ENCODE measurements at places on chromosomes 16 and 17.

DNA sequence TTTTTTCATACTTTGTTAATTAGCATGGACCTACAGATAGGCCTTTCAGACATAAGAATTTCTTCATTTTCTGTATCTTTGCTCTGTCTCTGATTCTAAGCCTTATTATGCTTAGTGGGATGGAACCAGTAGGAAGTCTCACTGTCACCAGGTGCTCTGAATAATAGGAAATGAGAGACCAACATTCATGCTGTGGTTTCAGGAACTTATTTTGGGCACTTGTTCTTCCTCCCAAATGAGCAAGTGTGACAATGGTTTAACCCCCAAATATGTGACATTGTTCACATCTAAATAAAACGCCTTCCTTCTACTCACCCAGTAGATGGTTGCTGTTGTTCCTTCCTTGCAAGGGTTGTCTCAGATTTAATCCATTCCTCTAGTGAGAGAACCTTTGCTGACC, 100.2 kb downstream of the SYCE1L start:
- no peak for DNase-seq

DNA sequence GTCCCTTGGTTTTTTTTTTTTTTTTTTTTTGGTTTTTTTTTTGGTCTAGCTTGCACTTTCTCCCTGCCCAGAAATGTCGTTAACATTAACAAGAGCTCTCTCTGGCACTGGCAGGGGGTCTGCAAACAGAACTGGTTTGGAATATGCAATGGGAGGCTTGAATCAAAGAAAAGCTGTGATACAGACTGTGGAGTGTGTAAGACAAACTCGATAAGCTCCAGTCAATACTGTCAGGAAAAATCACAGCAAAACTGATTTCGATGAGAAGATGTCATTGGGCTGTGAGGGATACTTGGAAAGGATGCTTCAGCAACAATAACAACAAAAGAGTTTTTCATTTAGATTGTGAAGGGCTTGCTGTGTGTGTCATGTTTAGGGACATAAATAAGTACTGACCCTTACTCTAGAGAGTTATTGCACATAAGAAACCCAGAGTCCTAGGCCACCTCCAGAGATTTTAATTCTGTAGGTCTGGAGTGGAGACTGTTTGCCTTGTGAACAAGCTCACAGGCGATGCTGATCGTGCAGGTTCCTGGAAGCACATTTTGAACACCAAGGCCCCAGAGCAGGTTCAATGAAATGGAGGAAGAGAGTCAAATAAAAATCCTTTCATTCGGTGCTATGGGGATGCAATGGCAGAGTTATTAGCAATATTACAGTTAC, 470.7 kb upstream of the RBFOX1 start:
- DNase-seq = no peak

- no peak for DNase-seq
These were observed 21.0 kb downstream of the SDK2 start for GRCh38 chr17:73623247-73623646.

- DNase-seq = no peak
These were observed 259.6 kb downstream of the ZFHX3 start for GRCh38 chr16:72788269-72788809.

- DNase-seq = peak; percentile 14
These were observed 45.0 kb downstream of the TEX2 start for GRCh38 chr17:64218066-64218465.

- no peak for DNase-seq
These were observed 27.3 kb downstream of the SLFN11 start for GRCh38 chr17:35345926-35346771.

DNA sequence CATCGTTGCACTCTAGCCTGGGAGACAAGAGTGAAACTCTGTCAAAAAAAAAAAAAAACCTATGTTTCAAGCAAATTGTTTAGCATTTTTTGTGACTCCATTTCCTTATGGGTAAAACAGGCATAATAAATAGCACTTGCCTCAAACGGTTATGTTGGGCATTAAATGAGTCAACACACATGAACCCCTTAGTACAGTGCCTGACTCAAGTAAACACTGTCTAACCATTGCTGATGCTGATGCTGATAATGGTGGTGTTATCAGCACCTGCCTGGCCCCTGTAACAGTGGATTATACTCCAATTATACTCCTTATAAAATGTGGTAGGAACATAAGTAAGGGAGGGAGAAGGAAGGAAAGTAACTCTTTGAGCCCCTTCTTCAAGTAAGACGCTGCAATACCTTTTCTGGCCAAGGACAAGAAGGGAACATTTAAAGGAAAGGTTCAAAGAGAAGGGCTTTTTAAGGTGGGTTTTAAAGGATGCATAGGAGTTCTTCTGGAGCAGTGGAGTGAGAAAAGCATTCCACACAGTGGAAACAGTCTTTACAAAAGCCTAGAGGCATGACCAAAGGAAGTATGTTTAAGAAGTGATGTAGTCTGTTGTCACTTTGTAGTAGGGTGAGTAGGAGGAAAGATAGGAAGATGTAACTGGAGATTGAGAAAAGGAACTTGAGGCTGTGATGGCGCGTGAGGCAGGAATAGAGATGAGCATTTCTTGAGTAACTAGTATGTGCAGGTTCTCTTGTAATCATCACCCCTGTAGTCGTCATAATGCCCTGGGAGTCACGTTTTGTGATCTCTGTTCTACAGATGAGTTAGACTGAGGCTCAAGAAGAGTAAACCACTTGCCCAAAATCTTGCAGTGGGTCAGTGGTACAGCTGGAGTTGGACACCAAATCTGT, 4.3 kb downstream of the SCNN1B start:
- DNase-seq = no peak

GRCh38 chr17:83009414-83010205, 69.8 kb upstream of the METRNL start:
- no peak for DNase-seq

DNA sequence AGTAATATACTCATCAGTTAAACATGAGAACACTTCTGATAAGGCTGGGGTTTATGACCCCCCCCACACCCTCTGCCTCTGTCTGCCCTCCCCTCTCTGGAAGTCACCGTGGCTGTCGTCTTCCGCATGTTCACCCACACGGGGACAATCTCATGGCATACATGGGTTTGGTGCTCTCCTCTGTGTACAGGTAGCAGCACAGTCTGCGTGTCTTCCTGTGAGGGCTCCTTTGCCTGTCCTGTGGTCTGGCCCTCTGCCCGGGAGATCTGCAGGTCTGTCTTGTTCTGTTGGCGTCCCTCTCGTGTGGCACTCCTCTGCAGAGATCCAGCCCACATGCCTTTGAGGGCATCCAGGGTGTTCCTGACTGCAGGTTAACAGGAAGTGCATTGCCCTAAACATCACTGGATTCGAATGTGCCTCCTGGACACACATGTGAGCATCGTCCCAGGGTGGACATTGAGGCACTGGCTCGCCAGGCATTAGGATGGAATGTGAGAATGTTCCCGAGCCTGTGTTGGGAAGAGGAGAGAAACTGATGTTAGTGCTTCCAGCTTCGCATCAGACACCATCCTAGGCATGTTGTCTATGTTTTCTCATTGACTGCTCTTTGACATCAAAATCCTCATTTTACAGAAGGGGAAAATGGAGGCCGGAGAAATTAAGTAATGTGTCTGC, 54.5 kb downstream of the NKD1 start:
- DNase-seq = peak; percentile 10

DNA sequence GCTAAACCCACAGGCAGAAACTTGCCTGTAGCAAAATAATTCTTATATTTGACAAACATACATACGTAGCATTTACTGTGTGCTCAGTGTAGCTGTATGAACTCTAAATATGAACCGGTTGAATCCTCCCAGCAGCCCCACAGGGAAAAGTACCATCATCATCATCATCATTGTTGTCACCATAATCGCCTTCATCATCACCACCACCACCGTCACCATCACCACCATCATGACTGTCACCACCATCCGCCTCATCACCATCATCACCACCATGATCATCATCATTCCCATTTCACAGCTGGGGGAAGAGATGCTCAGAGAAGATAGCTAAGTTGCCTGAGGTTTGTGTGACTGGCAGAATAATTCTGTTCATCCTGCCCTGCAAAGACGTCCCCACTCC, 81.7 kb downstream of the IRF8 start:
- DNase-seq = no peak

DNA sequence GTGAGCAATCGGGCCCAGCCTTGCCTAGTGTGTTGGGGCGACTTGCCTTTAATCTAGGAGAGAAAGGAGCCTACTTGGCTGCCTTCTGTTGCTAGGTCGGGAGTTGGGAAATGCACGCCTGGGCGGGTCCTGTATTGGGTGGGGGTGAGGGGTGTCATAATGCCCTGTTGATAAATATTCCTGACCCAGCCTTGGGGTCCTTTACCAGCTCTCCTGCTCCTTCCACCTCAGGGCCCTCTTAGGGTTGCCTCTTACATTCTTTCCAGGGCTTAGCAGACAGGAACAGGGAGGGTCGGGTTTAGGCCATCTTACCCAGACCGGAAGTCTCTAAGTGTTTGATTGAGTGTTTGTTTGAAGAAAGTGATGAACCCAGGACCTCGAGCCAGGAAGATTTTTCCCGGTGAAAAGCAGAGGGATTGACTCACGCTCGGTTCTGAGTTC, 112.9 kb downstream of the SEC14L1 start:
- no peak for DNase-seq

DNA sequence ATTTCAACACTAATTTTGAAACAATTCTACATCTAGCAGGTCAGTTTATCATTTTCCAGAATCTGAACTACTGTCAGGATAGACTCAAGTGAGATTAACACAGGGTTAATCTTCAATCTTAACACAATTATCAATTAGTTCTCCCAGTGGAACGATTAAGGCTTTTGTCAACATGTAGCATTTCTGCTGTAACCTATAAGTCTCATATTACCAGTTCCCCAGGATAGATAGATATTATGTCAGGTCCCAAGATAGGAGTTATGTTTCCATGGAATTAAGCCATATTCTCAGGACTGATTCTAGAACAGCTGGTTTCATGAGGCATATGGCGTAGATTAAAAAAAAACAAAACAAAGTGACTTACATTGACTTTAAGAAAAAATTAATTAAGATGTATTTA, 4.4 kb upstream of the FBF1 start:
- no peak for DNase-seq

GRCh38 chr16:86383488-86384262, 126.7 kb upstream of the FOXF1 start:
- no peak for DNase-seq

- peak; percentile 30 for DNase-seq
These were observed 30.8 kb downstream of the USP10 start for GRCh38 chr16:84730406-84731106.

GRCh38 chr16:27367461-27368357, 34.3 kb upstream of the IL21R start:
- DNase-seq = peak; percentile 91

- DNase-seq = no peak
These were observed 161.9 kb upstream of the XYLT1 start for GRCh38 chr16:17632667-17633066.

DNA sequence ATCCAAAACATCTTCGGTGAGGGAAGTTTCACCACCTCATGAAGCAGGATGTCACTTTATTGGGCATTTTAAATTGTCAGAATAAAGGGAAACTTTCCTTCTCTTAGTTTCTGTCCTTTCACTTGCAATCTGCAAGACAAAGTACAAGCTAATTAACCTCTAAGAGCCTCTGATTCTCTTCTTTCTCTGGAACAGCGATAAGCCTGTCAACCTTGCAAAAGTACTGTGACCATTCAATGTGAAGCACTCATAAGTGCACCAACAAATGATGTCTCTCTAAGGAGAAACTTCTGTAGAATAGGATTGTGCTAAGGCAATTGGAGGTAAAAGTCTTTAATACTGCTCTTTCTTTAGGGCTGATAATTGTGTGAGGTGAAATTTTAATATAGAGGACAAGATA, 1622.3 kb downstream of the CDH8 start:
- DNase-seq = no peak

DNA sequence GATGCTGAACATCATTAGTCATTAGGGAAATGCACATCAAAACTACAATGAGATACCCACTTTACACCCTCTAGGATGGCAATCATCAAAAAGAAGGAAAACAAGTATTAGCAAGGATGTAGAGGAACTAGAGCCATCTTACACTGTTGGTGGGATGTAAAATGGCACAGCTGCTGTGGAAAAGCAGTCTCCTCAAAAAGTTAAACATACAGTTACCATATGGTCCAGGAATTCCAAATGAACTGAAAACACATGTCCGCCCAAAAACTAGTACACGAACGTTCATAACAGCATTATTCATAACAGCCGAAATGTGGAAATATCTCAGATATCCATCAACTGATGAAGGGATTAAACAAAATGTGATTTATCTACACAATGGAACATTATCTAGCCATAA, 7.0 kb downstream of the FBF1 start:
- DNase-seq = no peak

- DNase-seq = no peak
These were observed 15.9 kb downstream of the TBX2 start for GRCh38 chr17:61415374-61416210.

GRCh38 chr17:81939218-81939617, 2.1 kb upstream of the PYCR1 start:
- DNase-seq = no peak

DNA sequence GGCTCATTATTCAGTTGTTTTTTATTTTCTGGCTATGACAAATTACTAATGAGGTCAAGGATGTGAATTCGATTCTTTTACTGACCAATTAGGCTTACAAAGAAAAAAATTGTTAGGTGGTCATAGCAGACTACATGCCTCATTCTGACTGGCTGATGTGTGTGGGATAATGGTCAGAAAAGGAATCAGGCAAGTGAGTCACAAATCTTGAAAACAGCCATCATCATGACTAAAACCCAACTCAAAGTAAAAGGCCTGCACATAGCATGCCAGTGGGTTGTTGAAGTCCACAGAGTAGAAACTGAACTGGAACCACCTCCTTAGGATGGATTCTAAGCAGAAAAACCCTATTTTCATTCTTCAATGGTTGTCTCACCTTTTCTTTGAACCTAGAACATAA, 8.6 kb downstream of the RPGRIP1L start:
- DNase-seq = no peak
